ENCODE measurements at places on chromosomes 1 and 21. TPM values are rescaled to one million over a fixed set of nuclear protein-coding genes. Genes with fewer than 3 reads are reported as not detected.

DNA sequence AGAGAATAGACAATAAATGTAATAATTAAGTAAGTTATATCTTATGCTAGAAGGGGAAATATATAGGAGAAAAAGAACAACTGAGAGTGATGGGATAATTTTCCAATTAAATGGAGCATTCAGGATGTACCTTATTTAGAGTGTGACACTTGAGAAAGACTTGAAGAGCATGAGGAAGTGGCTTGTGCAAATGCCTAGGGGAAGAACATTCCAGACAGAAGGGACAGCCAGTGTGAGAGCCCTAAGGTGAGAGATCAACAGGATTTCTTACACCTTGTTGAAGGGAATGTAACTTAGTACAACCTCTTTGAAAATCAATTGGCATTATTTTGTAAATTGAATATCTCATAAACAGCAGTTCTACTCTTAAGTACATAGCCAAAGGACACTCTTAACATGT is 28.8 kb upstream of the TSPAN2 start:
- DNase-seq, result no peak

DNA sequence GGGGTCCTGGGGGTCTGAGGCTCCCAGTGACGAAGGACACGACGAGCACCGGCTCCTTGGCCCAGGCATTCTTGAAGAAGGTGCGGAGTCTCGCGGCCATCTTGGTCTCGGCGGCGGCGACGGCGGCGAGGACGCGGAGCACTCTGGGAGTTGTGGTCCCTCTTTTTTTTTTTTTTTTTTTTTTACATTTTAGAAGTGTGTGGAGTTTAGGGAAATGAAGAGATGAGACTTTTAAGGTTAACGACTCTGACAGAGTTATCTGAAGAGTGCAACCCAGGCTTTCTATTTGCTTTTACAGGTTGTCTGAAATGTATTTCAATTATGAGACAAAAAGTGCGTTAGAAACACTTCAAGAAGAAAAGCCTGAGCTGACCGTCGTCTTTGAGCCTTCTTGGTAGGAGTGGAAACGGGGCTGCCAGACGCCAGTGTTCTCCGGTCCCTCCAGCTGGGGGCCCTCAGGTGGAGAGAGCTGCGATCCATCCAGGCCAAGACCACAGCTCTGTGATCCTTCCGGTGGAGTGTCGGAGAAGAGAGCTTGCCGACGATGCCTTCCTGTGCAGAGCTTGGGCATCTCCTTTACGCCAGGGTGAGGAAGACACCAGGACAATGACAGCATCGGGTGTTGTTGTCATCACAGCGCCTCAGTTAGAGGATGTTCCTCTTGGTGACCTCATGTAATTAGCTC is 9.7 kb downstream of the OR2B11 start:
- no peak for DNase-seq

- DNase-seq, result no peak
Measured at GRCh38 chr1:47759936-47760629, 237.1 kb downstream of the TRABD2B start.

DNA sequence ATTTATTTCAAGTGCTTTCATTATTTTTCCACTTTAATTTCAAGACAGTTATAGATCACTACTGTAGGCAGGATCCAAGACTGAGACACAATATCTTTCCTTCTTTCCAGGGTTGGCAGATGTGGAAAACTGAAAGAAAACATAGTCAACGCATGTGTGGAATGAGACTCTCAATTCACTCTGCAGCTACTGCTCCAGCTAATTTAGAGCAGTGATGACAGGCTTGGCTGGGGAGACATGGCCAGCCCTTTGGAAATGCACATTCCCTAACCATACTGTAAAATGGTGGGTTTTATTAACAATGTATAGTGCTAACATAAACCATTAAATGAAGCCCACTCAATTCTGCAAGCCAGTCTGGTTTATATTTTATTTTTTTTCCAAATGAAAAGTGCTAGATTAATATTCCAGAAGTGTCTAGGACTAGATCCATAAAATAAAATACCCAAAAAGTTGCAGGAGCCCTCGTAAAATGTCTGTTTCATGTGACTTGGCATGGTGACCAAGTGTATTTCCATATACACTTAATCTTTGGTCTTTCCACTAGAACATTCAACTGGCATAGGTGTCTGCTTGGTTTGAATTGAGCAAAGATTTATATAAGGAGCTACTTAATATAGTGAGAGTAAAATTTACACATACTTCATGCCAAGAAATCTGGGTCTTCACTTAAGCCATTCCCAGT is 32.9 kb downstream of the COL11A1 start:
- DNase-seq, result no peak

GRCh38 chr1:202683029-202683428 is 27.2 kb downstream of the SYT2 start:
- DNase-seq, result no peak

- DNase-seq, result no peak
Measured at GRCh38 chr1:52919051-52919722, 2.4 kb downstream of the ECHDC2 start.

GRCh38 chr1:116755066-116755465 is 836 bp downstream of the CD2 start:
- DNase-seq, result no peak

DNA sequence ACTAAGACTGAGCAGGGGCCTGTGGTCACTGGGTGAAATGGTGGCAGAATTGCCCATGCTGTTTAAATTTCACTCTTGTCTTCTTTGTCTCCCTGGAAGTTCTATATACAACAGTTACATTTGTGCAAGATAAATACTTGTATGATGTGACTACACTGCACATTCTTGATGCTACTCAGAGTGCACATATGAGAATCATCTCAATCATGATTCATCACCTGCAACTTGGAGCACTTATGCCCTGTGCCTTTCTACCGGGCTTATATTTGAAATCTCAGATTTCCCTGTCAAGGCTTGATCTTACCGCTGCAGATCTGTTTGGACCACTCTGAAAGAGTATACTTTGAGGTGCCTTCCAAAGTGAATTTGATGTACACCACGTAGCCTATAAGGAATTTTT is 10.6 kb downstream of the PGM1 start:
- DNase-seq, result no peak

DNA sequence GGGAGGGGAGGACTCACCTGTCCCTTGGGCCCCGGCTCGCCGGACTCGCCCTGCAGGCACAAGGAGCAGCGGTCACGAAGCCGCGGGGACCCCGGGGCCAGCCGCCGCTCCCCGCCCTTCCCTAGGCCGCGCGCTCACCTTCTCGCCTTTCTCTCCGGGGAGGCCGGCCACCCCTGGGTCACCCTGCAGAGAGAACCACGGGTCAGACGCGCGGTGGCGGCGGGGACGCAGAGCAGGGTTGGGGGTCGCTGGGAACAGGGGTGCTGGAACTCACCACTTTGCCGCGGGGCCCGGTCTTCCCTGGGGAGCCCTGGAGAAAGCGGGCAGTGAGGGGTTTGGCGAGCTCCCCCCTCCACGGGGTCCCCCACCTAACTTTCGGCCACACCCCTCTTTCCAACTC is 13.3 kb downstream of the COL9A2 start:
- DNase-seq, result no peak

DNA sequence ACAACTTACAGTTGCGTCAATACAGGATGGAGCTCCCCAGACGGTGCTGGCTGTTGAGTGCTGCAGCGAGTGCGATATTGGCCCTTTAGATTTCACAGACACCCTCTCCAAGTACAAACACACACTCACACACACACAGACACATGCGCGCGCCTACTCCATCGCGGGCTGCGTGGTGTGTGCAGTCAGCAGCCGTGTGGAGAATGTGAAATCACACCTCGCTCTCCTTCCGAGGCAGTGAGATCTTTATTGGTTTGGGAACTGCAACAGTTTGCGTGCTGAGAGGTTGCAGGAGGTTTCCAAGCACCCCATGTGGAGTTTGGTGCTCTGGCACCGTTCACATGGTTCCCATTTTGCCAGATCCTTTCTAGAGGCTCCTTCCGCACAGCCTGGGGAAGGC is 372.2 kb downstream of the RRAGC start:
- no peak for DNase-seq

- peak; percentile 10 for DNase-seq
Measured at GRCh38 chr21:38434913-38435533, 63.3 kb downstream of the ERG start.

GRCh38 chr1:109873278-109874175 is 37.1 kb upstream of the CSF1 start:
- DNase-seq, result no peak

DNA sequence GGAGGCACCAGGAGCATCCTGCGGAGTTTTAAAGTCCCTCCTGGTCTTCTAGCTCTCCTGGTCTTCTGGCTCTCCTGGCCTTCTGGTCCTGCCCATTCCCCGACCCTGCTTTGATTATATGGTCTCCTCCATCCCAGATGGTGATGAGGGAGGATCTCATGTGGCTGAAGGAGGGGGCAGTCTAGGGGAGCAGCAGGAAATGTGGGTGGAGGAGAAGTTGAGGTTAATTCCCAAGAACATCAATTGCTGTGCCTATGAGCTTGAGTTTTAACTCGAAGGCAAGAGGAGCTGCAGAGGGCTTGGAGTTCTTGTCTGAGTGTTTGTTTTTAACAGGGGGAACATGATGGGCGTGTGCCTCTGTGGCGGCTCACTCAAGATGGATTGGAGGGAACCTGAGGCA is 408.8 kb downstream of the MATN1 start:
- DNase-seq, result no peak

GRCh38 chr1:18893120-18893519 is 9.2 kb downstream of the ALDH4A1 start:
- DNase-seq, result no peak

DNA sequence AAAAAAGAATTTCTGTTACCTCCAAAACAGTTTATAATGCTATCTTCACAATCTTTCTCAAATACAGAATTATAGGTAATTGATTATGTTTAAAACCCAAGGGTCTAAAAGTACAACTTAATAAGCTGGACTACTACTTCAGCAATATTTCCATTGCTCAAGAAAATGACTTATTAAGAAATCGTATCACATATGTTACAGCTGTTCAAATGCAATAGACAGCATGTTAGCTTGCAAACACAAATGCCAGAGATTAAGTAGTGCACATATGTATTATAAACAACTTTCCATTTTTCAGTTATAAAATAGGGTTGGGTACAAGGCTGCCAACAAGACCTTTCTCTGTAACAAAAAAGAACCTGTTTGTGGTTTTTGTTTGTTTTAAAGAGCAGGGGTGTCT is 211.0 kb upstream of the DMRTA2 start:
- DNase-seq, result no peak

DNA sequence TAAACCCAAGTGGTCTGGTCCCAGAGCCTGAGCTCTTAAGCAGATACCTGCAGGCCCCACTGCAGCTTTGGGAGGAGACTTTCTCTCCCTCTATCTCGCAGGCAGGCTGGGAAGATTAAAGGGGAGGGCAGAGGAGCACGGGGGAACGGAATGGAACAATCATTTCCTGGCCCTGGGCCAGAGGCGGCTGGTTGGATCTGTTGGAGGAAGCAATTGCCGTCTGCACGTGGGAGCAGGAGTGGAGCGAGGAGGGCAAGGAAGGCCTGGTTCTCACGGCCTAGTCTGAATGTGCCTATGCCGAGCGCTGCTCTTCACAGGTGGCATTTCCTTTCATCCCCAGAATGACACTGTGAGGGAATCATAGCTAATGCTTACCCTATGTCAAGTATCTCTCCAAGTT is 23.7 kb downstream of the NKAIN1 start:
- no peak for DNase-seq

- DNase-seq, result no peak
Measured at GRCh38 chr1:215710036-215710898, 143.2 kb downstream of the KCTD3 start.

DNA sequence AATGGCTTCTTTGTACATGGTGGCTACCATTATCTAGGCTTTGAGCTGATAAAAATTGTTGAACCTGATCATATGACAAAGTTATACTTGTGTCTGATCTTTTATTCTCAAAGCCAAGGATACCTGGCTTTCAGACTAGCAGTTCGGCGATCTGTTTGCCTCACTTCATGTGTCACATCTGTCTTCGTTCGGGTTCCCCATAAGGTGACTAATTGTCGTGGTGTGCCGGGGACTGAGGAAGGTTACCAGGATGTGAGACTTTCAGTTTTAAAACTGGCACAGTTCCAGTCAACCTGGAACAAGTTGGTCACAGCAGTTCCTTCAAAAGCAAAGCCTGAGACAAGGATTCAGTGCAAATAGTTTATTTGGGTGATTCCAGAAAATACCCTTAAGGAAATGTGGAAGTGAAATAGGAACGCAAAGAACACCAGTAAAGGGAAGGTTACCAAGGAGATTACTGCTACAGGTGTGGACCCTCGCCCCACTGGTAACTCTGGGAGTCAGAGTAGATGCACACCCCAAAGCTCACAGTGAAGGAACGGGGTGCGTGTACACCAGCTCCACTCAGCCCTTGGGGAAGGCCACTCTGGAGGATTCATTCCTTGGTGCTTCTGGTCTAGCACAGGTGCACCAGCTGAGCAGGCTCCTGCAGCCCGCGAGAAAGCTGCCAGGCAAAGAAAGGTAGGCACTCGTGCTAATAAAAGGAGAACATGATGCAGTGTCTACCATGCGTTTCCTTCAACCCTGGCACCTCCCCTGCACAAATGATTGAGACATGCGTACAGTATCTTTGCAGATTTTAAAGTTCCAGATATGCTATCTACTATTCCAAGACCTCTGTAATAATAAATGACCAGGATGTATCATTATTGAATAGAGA is 69.0 kb downstream of the VWA5B1 start:
- no peak for DNase-seq

GRCh38 chr1:115289940-115290339 is 48.1 kb downstream of the NGF start:
- no peak for DNase-seq

DNA sequence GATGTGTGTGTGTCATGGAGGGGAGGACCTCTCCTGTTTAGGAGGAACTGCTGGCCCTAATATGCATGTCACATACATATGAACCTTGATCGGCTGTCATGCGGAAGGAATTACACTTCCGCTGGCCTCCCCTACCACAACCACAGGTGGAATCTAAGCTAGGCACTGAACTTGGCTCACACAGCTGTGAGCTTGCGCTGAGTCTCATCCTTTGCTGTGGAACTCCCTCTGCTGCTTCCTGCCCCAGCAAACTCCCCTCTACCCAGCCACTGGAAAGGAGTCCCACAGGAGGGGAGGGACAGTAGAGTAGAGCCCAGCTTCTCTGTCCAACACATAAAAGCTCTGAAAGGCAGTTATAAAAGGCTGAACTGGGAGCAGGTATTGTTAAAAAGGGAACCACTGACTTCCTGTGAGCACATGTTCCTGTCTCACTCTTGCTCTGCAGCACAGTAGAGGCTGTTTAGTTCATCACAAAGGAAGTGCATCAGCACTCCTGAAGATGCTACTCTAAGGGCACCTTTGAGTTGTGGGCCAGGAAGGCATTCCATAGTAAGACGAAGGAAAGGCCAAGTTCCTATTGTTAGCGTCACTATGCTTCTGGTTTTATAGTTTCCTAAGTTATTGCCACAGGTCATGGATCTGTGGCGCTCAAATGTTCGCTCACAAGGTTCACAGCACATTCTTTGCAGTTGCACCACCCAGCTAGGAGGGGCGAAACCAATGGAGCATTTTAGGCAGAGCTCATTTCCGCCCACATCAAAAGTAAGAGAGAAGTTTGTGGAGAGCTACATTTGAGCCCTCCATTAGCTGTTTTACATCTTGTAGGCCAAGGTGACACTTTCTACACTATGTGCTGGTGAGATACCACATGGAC is 17.7 kb upstream of the PTPRC start:
- no peak for DNase-seq

- DNase-seq, result no peak
Measured at GRCh38 chr1:234840253-234840652, 230.3 kb upstream of the IRF2BP2 start.

Gene MAN1C1
- polyA plus RNA-seq, result 16.9 TPM

Gene SPATA1
- 0.81 TPM for polyA plus RNA-seq

Gene PGLYRP3
- polyA plus RNA-seq, result not detected

Gene ZNF593OS
- polyA plus RNA-seq, result not detected

Gene MIXL1
- 0.21 TPM for polyA plus RNA-seq

Gene CYP4A11
- polyA plus RNA-seq, result not detected

Gene DCDC2B
- not detected for polyA plus RNA-seq

Gene ADGRL4
- polyA plus RNA-seq, result 11.9 TPM

Gene SLC9C2
- polyA plus RNA-seq, result not detected

Gene RAB13
- polyA plus RNA-seq, result 259 TPM

Gene KLHDC7A
- not detected for polyA plus RNA-seq

Measured in AG04450 (cell line).